Stimulated activated CD4-positive, alpha-beta T cell treated with anti-CD3 and anti-CD28 coated beads, Interleukin-4, amount 100 ng/mL, for 24 hours (primary cell): ENCODE measurements at places on chromosomes 16 and 17.
A peak's percentile ranks its signal among the peaks of the same experiment; 100 is the strongest.

- DNase-seq = no peak
Observed at GRCh38 chr17:40950176-40950575, 12.7 kb upstream of the KRT23 start.

GRCh38 chr16:58409316-58409973, 17.2 kb downstream of the GINS3 start:
- DNase-seq = no peak

- DNase-seq = no peak
Observed at GRCh38 chr16:75491876-75492275, 3.4 kb downstream of the CHST6 start.

DNA sequence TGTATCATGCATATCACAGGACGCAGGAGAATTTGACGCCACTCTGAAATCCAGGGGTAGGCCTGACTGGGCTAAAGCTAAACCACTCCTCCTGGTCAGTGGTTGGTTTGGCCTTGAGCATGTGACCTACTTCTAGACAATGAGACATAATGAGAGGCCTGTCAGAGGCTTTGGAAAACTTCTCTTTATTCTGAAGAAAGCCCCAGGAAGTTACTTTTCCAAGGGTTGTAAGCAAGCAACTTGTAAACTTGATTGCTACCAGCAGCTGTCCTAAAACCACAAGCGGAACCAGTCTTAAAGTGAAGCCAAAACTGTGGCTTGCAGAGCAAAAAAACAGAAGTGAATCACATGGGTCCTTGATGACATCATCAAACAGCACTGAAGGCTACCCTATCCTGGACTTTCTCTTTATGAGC, 138.2 kb upstream of the COX10 start:
- DNase-seq = no peak

DNA sequence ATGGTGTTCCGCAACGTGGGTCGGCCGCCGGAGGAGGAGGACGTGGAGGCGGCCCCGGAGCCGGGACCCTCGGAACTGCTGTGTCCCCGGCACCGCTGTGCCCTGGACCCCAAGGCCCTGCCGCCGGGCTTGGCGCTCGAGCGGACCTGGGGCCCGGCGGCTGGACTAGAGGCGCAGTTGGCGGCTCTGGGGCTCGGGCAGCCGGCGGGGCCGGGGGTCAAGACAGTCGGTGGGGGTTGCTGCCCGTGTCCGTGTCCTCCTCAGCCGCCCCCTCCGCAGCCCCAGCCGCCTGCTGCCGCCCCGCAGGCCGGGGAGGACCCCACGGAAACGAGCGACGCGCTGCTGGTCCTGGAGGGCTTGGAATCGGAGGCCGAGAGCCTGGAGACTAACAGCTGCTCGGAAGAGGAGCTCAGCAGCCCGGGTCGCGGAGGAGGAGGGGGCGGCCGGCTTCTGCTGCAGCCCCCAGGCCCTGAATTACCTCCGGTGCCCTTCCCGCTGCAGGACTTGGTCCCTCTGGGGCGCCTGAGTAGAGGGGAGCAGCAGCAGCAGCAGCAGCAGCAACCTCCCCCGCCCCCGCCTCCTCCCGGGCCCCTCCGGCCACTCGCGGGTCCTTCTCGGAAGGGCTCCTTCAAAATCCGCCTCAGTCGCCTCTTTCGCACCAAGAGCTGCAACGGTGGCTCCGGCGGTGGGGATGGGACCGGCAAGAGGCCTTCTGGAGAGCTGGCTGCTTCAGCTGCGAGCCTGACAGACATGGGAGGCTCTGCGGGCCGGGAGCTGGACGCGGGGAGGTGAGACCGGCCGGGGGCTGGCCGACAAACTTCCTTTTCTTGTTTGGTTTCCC, 821 bp downstream of the SOCS7 start:
- peak; percentile 13 for DNase-seq

DNA sequence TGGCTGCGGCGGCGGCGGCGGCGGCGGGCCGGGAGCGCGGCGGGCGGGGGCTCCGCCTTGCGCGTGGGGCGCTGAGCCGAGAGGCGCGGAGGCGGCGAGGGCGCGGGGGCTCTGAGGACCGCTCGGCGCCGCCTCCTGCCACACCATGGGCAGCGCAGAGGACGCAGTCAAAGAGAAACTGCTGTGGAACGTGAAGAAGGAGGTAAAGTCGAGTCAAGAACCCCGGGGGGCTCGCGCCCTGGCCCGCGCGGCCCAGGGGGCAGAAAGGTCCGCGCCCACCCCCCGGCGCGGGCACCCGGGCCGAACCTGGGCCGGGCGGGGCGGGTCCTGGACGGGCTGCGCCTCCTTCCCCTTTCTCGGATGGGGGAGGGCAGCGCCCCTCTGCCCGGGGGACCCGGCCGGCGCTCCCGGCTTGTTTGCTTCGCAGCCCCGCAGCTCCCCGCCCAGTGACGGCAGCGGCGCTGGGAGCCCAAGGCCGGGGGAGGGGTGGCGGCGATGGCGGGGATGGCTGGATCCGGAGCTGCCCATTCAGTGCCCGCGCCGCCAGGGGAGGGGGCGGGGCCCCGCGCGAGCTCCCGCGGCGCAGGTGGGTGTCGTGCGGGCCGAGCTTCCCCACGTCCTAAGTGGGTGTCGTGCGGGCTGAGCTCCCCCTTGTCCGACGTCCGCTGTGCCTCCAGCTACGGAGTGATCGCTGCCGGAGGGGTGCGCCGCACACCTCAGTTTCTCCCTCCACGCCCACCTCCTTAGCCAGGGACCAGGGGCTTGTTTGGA, 428 bp downstream of the SGSM2 start:
- DNase-seq = peak; percentile 58

GRCh38 chr17:56540836-56541235, 52.7 kb upstream of the NOG start:
- DNase-seq = no peak

DNA sequence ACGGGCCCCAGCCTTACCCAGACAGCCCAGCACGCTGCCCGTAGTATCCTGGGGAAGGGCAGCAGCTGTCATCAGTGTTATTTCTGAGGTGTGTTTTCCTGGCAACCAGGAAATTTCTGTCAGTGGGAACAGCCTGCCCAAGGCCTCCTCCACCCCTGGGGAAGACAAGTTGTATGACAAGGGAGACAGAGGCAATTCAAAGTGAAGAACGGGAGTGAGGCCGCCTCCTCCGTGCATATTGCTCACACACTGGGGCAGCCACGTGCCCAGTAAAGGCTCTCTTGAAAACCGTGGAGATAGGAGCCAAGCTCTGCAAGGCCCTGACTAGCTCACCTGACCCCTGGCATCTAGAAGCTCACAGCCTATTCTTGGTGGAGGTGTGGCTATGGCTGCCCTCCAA, 57.6 kb downstream of the RAI1 start:
- no peak for DNase-seq

DNA sequence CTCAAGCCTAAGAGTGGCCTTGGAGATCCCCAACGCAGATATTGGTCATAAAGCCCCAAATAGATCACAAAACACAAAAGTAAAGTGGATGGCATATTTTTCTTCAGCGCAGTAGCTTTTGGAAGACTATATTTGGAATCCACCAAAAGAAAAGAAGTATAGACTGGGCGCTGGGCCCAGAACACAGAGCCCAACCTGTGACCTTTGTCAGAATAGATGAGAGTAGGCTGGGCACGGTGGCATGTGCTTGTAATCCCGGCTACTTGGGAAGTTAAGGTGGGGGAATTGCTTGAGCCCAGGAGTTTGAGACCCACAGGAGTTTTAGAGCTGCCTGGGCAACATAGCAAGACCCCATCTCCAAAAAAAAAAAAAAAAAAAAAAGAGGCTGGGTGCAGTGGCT, 14.6 kb downstream of the SCIMP start:
- DNase-seq = no peak

GRCh38 chr16:84446084-84446483, 58.4 kb downstream of the MEAK7 start:
- no peak for DNase-seq

- DNase-seq = no peak
Observed at GRCh38 chr16:27243725-27244362, 24.7 kb downstream of the NSMCE1 start.

- no peak for DNase-seq
Observed at GRCh38 chr17:57578608-57579225, 166.4 kb downstream of the CCDC182 start.

GRCh38 chr17:57142925-57143324, 57.9 kb downstream of the AKAP1 start:
- no peak for DNase-seq

- peak; percentile 14 for DNase-seq
Observed at GRCh38 chr16:84735849-84736586, 36.2 kb downstream of the USP10 start.

GRCh38 chr17:7356072-7356549, 1.2 kb downstream of the TMEM95 start:
- DNase-seq = peak; percentile 86

GRCh38 chr16:83967838-83968305, at the start of gene NECAB2:
Gene NECAB2 (plus strand): TSS chr16:83968244. CDS start chr16:83968649, 405 bp downstream.
- DNase-seq = no peak

- no peak for DNase-seq
Observed at GRCh38 chr16:11955713-11956123, 9.3 kb upstream of the TNFRSF17 start.

GRCh38 chr17:17223736-17224135, 13.2 kb downstream of the FLCN start:
- no peak for DNase-seq

GRCh38 chr16:7497691-7498090, 165.0 kb downstream of the RBFOX1 start:
- DNase-seq = no peak

GRCh38 chr17:62689441-62690167, 62.1 kb downstream of the MRC2 start:
- DNase-seq = no peak

DNA sequence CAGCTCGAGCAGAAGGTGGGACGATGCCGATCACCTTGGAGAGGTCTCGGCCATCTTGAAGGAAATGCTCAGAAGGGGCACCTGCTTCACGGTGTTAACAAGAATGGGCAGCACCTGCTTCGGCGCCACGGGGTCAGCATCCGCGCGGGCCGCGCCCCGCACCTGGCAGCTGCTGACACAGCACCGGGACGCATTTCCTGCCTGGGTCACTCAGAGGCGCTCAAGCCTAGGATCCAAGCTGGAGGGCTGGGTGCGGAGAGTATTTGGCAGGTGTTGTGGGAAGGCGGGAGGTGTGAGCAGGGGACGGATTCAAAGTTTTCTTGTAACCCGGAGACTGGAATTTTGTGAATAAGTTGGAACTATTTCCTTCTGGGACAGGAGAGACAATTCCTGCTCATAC, 39.3 kb upstream of the AKTIP start:
- no peak for DNase-seq

DNA sequence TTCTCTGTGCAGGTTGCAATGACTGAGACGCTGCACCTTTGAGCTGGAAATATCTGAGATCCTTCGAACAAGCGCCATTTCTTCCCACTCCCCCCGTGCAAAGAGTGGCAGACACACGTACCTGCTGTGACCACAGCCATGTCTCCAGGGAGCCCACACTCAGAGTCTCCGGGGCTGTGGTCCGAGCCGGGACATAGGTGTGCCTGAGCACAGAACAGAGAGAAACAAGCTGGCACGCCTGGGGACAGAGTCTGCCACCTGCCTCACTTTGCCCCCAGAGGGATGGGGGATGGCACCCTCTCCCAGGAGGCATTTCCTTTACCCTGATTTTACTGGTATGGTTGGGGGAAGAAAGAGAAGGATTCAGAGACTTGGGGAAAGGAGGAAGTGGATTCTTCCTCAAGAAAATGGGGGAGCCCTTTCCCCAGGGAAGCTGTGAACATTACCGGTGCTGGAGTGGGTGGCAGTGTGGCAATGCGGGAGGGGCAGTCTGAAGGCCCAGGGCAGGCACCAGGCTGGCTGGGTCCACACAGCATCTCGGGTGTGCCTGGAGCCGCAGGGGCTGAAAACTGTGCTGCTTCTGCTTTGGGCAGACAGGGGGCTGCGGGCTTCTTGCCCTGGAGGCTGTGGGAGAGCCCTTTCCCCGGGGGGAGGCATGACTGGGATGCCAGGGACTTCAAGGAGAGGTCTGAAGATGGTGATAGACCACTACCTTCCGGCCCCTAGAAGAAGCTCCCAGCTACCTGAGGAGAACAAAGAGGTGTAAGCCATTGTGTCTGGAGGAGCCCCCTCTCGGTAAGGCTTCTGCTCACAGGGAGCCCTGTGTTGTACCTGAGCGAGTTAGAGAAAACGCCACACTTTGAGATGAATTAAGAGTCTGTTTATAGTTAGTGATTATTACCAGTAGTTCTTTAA, 6.6 kb upstream of the PIK3R6 start:
- DNase-seq = no peak

DNA sequence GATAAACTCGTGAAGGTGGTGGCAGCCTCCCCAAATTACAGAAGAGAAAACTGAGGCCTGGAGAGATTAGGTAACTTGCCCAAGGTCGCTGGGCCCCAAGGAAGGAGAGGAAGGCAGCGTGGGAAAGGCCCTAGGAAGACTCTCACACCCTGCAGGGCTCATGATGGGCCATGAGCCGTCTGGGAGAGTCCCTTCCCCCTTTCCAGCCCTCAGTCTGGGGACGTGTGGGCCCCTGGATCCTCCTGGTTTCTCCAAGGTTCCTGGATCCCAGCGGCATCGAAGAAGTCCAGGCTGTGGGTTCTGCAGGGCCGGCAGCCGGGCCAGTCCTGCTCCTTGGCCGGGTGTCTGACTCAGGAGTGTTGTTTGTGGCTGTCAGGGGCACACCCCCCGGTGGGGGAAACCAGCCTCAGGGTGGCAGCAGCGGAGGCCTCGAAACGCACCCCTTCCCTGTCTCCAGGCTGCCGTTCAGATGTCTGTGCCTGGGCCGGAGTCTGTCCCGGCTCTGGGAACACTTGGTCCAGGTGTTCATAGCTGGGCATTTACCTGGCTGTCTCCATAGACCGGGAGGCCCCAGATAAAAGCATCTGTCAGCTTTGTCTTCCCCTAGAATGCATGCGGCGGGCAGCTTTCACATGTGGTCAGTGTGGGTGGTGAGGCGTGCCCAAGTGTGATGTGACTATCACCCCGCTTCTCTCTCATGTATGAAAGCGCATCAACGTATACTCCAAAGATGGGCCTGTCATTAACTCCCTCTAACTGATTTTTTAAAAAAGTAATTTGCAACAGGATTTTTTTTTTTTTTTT, 3.7 kb upstream of the RAP1GAP2 start:
- peak; percentile 65 for DNase-seq

DNA sequence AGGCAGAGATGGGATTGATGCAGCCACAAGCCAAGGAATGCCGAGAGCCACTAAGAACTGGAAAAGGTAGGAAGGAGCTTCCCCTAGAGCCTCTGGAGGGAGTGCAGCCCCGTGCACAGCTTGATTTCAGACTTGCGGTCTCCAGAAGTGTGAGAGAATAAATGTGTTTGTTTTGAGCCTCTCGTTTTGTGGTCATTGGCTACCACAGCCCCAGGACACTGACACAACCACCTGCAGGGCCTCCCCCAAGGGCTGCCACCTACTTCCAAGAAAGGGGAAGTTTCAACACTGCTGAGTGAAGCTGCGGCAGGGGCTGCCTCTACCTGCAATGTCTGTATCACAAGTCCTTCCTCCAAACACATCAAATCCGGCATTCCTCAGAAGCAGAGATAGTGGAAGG, 346.9 kb downstream of the C16orf95 start:
- no peak for DNase-seq

GRCh38 chr16:70432723-70433457, 6.0 kb downstream of the ST3GAL2 start:
- DNase-seq = no peak

GRCh38 chr16:75913958-75914357, 187.7 kb upstream of the CPHXL start:
- no peak for DNase-seq
